ENCODE measurements at places on chromosomes 3 and 15.

GRCh38 chr15:98953000-98953787 lies 54.4 kb downstream of the PGPEP1L start:
- no peak for DNase-seq

DNA sequence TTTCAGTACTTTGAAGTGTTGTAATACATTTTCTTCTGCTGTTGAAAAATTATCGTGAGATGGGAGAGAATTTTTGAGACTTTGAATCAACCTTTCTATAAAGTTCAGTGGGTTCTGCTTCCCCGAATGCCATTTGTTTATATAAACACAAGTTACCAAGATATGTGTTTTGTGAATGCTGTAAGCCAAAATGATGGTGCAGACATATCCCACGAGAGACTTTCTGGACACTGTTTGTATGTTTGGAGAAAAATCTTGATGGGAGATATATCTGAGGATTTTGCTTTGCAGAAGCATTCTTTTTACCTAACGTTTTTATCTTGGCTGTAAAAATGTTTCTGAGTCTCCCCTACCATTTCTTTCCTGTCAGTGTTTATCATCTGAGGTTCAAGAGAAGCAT lies 526.6 kb upstream of the ZNF717 start:
- no peak for DNase-seq

DNA sequence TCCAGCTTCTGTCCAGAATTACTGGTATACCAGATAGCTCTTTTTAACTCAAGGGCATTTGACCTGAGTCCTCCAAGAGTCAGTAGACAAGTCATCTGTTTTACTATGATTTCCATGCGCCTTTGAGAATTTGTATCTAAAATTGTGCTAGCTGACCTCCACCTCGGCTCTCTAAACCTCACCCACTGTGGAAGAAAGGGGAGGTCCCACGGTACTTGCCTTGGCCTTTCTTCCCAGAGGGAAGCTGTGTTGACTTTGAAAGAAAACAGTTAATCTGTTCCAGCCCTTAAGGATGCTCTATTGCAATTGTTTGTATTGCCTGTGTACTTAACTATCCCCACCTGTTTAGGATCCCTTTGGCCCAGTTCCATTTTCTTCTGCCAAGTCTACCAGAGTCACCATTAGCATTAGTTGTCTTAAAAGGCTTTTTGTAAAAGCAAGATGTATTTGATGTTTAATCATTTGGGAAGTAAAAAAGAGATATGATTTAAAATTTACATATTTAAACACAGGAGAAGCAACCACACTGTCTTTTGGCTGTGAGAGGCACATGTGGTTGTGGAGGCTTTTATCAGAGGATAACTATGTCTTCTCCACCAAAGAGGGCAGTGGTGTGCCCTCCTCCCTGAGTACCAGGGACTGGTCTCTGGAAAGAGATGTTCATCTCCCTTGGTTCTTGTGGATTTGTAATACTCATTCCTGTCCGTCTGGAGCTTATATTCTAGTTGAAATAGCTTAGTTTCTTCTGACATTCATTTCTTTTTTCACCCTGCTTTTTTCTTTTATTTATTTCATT lies 88.8 kb downstream of the CRTC3 start:
- no peak for DNase-seq

DNA sequence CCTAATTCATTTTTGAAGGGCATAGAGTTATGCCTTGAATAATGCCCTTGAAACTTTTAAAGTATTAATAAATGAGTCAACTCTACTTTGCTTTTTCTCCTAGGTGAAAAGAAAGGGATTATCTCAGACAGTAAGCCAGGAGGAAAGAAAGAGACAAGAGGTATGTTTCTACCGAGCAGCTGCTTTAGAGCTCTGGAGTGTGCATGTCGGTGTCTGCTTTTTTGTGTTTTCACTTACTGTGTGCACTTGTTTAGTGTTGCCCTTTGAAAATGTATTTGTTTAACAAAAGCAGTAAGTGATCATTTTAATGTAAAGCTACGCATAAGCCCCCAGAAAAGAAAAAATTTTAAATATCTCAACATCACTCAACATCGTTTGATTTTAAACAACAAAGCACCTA lies 28.1 kb downstream of the ARHGEF26 start:
- no peak for DNase-seq

- no peak for DNase-seq
Observed at GRCh38 chr3:54342676-54343075, 220.3 kb downstream of the CACNA2D3 start.

GRCh38 chr15:64503197-64503596 lies 42.8 kb downstream of the ZNF609 start:
- no peak for DNase-seq

- DNase-seq = no peak
Observed at GRCh38 chr15:91422797-91423196, 322.7 kb downstream of the SV2B start.

GRCh38 chr15:85673326-85673725 lies 121.4 kb downstream of the KLHL25 start:
- DNase-seq = no peak

DNA sequence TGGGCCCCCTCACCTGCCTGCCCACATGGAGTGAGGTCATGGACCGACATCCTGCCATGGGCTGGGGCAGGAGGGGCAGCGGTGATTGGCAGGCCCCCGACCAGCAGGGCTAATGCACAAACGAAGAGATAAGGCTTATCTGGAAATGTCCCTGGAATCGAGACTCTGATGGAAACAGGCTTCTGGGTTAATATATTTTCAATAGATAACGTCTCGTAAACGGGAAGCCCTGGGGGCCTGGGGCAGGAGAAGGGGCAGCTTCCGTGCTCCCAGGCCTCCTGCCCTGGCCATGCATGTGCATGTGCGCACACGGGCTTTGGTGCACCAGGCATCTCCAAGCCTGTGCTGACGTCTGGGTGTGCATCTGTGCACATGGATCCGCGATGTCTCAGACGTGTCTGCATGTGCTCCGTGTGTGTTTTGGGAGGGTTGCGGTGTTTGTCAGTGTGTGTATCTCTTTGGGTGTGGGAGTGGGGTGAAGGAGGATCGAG lies 55.1 kb downstream of the DNAJB8 start:
- no peak for DNase-seq

GRCh38 chr3:105948101-105948500 lies 79.3 kb upstream of the CBLB start:
- DNase-seq = no peak

- no peak for DNase-seq
Observed at GRCh38 chr3:187136936-187137335, 2.4 kb downstream of the RPL39L start.

GRCh38 chr3:127068111-127068810 lies 85.3 kb downstream of the PLXNA1 start:
- no peak for DNase-seq

- no peak for DNase-seq
Observed at GRCh38 chr3:42582474-42583070, 805 bp upstream of the SEC22C start.

- DNase-seq = no peak
Observed at GRCh38 chr3:184551103-184551502, 10.5 kb upstream of the EPHB3 start.

- DNase-seq = no peak
Observed at GRCh38 chr3:72189339-72189738, 404.4 kb upstream of the PROK2 start.

GRCh38 chr15:51281368-51281967 lies 56.9 kb downstream of the CYP19A1 start:
- no peak for DNase-seq

DNA sequence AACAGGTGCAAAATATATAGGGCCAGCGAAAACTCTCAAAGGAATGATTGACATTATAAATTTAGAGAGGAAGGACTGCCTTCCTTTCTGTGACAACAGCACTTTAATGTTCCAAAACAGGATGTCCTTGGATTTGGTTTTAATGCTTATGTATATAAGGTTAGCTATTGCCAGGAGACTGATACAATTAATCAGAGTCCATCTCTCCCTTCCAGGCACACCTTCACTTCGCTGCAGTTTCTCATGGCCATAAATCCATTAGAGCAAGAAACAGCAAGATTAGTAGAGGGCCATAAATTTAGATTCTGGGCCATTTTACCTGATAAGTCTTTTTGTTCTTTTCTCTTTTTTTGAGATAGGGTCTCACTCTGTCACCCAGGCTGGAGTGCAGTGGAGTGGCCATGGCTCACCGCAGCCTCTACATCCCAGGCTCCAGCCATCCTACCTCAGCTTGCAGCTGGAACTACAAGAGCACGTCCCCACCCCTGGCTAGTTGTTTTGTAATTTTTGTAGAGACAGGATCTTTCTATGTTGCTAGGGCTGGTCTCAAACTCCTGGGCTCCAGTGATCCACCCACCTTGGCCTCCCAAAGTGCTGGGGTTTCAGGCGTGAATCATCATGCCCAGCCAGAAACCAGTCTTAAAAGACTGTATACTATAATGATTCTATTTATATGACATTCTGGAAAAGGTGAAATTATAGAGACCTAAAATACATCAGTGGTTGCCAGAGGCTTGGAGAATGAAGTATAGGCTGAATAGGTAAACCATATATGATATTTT lies 15.7 kb upstream of the TFRC start:
- DNase-seq = no peak

DNA sequence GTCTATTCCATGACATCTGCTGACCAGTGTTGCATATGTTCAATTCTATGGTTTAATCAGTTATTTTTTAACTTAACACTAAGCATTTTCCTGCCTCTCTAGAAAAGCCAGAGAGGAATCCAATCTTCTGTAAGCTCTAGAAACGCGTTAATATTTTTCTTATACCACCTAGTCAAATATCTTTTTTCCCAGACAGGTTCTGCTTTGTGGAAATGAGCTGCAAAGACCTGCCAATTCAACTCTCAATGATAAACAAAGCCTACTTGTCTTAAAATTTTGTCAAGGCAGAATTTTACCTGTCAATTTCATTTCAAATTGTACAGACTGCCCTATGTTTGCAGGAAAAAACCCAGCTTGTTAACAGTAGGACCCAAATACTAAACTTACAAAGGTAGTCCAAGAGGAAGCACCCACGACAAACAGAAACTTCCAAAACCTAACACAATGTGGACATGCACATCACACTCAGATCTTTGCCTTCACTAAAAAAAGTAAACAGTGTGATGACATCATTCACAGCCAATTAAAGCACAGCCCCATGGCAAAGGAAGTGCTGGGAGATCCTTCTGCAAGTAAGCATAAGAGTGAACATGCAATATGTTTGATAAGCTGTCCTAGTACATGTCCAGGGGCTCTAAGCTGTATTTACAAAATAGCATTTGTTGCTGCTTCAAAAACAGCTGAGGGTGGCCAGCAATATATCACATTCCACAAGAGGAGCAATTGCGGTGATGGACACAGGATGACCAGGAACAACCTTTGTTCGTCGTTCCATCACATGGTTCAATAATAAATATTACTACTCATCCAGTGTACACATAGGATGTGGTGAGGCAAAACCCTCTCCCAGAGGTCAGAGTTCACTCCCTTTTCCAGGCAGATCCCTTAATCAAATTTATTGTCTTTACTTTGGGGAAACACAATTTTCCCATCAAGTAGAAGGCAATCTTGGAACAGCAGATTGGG lies 139.4 kb upstream of the TSC22D2 start:
- DNase-seq = no peak

- no peak for DNase-seq
Observed at GRCh38 chr3:157549498-157549897, 46.3 kb upstream of the VEPH1 start.

GRCh38 chr3:85652360-85652759 lies 693.6 kb downstream of the CADM2 start:
- no peak for DNase-seq

DNA sequence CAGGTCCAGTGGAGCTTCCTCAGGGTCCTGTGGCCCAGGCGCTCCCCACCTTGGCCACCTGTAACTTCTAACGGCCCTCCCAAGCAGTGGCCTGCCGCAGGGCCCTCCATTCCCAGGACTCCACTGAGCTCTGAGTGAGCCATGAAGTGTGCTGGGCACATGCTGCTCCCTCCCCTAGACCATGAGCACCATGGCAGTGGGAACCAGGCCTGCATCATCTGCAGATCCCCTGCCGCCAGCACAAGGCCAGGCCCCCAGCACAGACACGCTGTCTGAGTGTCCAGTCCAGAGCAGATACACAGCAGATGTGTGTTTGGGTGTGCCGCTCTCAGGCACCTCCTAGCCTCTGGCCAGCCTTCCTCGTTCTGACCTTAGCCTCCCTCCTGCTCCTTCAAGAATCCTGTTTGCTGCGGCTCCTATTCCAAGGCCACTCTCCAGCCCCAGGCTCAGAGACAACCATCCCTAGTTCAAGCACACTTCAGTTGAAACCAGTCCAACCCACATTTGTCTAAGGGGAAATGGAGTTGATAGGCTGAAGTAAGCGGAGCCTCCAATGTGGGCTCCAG lies 7.0 kb upstream of the KLF15 start:
- no peak for DNase-seq

DNA sequence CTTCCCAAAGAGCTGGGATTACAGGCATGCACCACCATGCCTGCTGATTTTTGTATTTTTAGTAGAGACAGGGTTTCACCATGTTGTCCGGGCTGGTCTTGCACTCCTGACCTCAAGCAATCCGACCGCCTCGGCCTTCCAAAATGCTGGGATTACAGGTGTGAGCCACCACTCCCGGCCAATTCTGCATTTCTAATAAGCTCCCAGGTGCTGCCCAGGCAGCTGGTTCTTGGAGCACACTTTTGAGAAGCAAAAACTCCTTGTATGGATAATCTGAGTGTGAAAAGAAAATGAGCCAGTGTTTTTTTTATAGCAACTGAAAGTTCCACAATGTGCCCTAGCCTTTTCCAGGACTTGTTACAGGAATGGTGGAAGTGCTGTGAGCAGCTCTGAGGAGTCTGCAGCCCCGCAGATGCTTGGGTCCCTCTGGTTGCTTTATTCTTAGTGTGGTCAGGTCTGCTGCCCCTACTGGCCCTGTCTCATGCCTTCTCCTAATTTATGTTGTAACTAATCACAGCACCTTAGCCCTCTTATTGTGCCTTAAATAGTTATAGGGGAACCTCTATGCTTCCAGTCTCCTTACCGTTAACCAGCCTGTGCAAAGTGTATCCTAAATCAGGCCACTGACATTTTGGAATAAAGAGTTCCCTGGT lies 13.5 kb upstream of the KCNAB1 start:
- DNase-seq = no peak

DNA sequence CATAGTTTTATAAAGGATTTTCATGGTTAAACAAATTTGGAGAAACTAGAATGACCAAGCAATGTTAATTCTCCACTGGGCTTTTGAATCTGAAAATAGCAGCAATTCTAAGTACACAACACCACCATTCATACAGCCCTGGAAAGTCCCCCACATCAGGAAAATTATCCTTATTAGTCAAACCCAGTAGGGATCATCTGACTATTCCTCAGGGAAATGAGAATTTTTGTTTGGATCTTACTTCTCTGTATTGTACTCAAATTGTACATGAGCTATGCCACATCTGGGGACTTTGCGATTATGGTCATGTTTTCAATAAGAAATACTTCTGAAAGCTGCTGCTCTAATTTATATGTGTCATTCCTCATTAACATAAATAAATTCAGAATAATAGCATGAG lies 46.0 kb downstream of the RARB start:
- no peak for DNase-seq
